Activated CD4-positive, alpha-beta memory T cell treated with anti-CD3 and anti-CD28 coated beads for 36 hours (primary cell): ENCODE measurements at places on chromosomes 3 and 15. TPM values are rescaled to one million over a fixed set of nuclear protein-coding genes. Genes with fewer than 3 reads are reported as not detected.

The MYEF2 gene
- total RNA-seq = 21.9 TPM

The CEMIP gene
- 0.07 TPM for total RNA-seq

The HRG gene
- not detected for total RNA-seq

The MRPL3 gene
- 146 TPM for total RNA-seq

The ALDH1A3 gene
- not detected for total RNA-seq

The CHL1 gene
- total RNA-seq = not detected

The SNTN gene
- not detected for total RNA-seq

DNA sequence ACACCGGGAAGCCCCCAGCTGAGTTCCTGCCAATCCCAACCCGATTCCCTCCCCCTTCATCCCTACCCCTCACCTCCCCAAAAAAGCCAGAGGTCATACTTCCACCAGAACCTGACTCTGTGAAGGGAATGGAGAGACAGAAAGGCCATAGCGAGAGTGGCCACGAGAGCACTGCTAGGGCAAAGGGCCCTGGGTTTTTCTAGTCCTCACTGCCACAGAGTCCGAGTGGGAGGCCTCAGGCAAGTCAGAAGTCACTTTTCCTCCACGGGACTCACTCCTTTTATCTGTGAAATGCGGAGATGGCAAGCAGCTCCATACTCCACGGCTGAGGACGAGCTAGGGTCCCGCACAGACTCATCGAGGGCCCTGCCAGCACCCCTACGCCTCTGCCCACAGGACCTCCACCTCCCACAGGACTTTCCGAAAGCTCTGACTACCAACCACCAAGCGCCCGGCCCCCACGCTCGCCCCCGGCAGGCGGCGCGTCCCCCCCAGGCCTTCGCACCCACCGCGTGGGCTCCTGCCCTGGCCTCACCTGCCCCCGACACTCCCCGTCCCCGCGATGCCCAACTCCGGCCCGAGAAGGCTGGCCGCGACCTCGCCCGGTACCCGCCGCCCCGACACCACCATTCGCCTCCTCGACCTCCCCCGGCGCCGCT, 792 bp downstream of the ATP13A3 start:
- DNase-seq = peak; percentile 67

DNA sequence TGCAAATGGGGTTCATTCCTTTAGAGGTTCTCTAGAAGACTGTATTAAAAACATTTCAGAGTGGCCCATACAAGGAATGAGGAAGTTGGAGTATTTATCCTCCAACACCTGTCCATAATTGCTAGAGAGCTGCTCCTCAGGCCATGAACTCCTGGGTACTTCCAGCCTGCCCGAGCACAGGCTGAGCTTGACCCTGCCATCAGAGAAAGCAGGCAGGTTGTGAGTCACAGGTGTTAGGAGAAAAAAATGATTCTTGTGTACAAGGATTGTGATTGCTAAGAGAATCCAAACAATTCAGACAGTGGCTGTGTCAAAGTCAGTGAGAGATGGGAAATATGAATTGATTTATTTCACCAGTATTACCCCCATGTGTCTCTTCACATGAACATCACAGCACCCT, 156.8 kb upstream of the GADL1 start:
- no peak for DNase-seq

DNA sequence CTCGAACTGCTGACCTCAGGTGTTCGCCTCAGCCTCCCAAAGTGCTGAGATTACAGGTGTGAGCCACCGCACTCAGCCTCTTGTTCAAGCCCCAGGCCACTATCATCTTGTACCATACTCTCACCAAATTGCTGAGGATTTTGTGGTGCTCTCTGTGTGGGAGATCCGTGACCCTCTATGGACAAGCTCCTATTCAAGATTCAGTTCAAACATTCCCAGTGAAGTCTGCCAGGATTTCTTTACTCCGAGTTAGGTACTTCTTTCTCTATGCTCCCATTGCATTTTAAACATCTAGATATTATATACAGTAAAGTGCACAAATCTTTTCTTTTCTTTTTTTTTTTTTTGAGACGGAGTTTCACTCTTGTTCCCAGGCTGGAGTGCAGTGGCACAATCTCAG, 856 bp upstream of the TM4SF19 start:
- no peak for DNase-seq

- no peak for DNase-seq
These were observed 2.2 kb downstream of the CDCP1 start for GRCh38 chr3:45143673-45144671.

DNA sequence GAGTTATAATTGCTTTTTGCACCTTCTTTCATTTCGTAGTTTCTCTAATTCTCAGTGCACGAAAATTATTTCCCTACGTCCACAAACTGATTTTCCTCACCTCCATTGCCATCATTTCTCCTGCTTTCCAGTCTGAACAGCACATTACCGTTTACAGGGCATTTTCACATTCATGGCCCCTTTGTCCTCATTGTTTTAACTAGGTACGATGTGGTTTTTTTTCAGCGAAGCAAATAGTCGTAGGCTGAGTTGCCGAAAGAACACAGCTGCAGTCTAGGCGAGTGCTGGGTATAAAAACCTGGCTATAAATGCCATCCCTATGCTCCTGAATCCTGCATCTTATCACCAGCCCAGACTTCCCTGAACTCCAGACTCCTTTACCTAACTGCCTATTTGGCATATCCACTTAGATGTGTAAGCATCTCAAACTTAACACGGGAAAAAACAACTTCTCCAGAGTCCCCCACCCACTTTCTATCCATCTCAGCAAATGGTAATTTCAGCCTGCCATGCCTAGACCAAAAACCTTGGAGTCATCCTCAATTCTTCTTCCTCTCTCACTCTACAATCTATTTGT, 691 bp upstream of the FSIP1 start:
- no peak for DNase-seq

DNA sequence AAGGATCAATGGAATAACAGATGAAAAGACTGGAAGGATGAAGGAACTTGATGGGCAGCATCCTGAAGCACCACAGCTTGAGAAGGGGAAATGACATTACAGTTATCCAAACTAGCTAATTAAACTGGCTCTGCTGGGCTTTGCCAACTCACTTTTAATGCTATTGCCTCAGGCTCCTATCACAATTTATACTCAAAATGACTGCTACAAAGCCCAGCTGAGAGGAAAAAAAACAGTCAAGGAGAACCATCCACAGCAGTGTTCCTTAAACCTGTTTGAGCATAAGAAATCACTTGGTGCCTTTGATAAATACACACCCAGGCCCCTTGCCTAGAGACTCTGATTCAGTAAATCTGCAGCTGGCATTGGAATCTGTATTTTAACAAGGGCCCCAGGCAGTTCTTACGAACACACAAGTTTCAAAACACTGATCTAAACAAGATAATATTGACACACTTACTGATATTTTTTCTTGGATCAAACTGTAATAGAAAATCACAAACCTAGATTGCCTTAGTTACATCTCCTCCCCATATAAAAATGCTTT, 85.8 kb downstream of the MB21D2 start:
- DNase-seq = no peak

DNA sequence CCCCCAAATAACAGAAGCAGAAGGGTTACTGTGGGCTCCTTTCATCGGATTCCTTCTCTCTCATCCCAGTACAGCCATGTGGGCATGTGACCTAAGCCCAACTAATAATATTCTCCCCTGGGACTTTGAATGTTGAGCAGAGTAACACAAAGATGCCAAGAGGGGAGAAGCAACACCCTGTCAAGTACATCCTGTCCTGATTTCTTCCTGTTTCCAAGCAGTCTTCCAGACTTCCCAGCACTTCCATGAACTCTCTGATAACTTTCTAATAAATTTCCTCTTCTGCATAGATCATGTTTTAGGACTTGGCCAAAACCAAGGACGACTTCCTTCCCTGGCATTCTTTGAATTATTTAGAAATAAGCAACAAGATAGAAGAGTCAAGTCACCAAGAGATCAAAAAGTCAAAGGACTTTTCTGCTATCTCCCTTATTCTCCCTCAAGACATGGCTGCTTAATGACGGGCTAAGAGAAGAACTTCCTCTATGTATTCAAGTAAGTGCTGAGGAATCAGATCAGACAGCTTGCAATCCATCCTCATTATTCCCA, 37.9 kb downstream of the CRYGS start:
- no peak for DNase-seq

DNA sequence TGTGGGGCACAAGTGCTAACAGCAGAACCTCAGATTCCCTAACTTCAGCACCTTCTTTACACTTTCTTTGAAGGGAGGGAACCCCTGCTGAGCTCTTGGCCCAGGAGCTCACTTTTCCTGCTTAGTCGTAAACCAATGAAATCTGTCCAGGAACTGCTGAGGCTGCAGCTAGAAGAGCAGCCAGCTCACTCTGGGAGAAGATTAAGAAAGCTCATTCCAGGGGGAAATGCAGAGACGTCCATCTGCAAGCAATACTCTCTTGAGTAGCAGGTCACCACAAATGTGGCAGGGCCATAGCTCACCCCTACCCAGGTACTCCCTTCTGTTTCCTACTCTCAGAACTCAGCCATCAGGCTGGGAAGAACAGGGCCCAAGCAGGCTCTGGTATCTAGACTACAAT, 103.3 kb downstream of the WDR76 start:
- DNase-seq = no peak

DNA sequence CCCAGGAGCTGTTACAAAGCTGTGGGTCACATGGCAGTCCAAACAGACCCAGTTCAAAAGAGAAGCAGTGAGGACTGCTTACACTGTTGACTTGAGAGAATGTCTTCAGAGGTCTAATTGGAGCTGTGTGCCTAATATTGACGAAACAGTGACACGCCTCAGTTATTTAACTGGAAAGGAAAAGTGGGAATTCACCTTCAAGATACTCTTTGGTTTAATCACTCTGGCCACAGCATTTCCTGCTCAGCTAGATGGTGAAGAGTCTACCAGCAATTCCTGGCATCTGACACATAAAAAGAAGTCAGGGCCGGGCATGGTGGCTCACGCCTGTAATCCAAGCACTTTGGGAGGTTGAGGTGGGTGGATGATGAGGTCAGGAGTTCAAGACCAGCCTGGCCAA, 326.4 kb downstream of the SV2B start:
- peak; percentile 75 for DNase-seq

- no peak for DNase-seq
These were observed 157.6 kb downstream of the SHQ1 start for GRCh38 chr3:72690629-72691028.

- no peak for DNase-seq
These were observed 35.9 kb upstream of the CEMIP start for GRCh38 chr15:80743189-80743833.

- no peak for DNase-seq
These were observed 97.8 kb downstream of the LARS2 start for GRCh38 chr3:45486136-45486535.

DNA sequence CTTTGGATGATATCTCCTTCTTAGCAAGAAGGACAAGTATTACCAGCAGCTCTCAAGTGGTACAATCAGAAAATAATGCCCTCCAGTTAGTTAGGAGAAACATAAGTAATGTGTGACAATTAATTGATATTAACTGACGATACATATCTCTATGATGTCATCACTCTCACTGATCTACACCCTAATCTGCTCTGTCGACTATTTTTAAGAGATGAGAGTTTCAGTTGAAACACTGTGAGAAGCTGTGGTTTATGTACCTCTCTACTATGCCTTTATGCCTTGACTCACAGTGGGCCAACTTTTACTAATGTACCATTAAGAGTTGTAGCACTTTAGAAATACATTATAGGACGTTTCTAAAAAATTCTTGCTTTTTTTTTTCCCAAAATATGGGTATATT, 8.6 kb downstream of the CEP152 start:
- DNase-seq = no peak

DNA sequence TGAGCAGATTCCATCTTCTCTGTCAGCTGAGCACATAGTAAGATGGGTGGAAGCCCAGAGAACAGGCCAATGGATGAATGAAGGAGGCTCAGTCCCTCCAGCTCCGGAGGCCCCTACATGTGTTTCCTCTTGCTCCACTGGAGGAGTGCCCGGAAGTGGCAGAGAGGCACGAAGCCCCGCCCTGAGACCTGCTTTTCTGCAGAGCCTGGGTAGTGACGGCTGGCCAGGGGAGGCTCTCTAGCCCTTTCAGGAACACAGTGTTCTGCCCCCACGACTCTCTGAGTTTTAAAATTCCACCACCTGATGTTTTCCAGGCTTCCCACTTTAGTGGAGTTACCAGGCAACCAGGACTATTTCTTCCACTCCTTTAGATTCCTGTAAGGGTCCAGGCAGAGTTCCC, 149.4 kb upstream of the SLC6A11 start:
- DNase-seq = peak; percentile 20

DNA sequence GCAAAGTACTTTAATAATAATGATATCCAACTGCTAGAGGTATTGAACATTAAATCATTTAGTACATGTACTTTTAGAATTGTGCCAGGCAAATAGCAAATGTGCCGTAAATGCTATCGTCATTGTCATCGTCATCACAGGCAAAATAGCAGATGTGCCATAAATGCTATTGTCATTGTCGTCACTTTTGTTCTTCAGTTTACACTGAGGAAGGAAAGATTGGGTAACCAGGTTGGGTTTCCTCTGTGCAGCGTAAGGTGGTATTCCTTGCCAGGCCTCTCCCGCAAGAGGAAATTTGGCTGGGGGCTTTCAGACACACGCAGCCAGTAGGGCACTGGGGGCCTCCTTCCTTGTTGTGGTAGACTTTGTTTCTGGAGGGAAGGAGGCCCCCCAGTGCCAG, 26.4 kb downstream of the ABHD17C start:
- no peak for DNase-seq

GRCh38 chr3:179421500-179421899, 29.8 kb downstream of the GNB4 start:
- no peak for DNase-seq

DNA sequence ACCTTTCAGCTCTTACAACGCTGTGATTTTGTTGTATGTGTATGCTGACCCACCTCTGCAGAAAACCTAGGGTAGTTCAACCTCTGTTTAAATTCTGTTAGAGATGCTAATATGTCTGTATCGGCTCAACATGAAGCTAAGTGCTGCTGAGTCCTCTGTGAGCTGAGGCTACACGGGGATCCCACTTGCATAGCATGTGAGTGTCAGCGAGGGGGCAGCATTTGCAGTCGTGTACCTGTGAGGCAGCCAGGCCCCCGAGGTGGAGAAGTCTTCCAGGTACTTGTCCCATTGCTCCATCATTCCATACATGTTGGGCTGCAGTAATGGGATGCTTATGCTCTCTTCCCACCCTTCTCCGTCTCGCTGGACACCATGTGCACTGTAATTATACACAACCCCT, 3.7 kb downstream of the MKRN2OS start:
- DNase-seq = no peak
